T-helper 9 cell (primary cell): ENCODE measurements at places on chromosomes 4 and X.

GRCh38 chr4:174120446-174121295 lies 162.8 kb downstream of the FBXO8 start:
- DNase-seq = no peak

DNA sequence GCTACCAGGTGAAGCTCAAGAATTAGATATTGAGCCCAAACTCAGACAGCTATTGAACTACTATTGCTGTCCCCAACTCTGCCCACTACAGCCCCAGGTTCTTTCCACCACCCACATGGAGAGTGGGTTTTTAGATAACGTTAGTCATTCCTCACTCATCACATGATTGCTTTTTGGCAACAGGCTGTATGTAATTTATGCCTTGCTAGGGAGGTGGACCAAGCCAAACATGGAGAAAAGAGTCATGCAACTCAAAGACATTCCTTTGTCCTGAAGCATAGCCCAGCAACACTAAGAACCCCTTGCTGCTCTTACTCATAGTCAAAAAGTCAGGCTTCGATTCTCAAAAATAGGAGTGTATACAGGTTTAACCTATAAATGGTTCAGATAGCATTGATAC lies 275.9 kb upstream of the VCX3A start:
- no peak for DNase-seq

DNA sequence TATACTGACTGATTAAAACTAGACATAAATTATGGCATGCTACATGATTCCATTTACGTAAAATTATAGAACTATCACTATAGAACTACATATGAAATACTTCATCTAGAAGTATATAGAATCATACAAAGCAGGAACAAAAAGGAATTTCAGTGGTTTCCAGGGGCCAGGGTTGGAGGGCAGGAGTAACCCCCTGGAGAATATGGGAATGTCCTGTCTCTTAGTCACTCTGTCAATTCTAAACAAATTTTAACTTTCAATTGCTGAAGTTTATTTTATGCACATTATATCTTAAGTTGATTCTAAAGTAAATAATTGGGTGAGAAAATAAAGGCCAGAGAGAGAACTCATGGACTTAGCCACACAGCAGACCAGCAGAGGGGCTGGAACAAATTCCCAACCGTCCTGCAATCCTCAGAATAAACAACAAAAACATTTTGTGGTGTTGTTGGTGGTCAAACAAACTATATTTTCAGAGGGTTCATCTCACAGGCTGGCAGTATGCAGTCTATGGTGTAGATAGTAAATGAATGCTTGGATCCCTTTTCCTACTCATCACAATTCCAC lies 476.9 kb upstream of the SLIT2 start:
- DNase-seq = no peak

DNA sequence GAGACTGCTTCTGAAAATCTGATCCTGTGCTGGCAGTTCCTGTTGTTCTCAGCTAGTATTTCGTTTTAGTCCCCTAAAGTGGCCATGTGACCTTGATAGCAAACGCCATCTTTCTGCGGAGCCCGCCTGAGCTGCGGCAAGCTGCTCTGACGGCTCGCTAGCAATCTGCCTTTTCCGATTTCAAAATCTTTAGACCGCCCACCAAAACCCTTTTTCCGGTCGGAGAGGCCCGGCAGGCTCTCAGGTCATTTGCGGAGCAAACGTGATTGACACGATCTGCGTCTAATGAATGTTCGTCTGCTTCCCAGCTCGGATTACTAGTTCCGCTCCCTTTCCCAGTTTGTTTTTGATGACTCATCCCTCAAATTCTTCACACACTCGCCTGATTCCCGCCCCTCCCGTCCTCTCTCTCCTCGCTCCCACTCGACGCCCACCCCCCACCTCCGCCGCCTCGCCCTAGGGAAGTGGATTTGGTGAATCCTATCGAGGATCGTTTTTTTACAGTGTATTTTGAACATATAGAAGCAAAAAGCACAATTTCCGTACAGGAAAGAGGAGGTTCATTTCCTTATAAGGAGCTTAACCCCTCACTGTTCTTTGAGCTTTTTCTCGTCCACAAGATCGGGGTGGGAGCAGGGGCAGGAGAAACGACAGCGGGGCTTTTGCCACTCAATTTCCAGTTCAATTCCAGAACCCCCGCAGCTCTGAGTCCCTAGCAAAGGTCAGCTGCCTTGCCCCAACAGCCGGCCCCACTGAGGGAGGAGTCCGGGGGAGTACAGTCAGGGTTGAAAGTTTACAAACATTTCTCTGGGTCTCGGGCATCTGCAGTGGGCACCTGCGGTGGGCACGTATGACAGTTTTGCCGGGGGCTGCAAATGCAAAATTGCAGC lies 37.5 kb downstream of the NLGN3 start:
- DNase-seq = peak; percentile 63

DNA sequence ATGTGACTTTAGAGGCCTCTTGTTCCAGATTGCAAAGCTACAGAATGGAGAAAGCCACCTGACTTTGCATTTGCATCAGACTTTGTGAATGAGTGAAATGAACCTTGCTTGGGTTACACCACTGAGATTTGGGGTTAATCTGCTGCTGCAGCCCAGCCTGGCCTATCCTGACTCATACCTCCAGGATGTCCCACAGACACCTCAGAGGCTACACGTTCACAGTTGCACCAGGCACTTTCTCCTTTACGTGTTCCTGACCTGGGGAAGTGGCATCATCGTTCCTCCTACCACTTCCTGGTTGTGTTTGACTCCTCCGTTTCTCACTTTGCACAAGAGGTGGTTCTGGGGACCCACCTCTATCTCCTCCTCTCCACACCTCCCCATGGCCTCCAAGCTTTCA lies 9.2 kb upstream of the SORCS2 start:
- DNase-seq = no peak
